ENCODE measurements at places on chromosomes 3 and 15.

DNA sequence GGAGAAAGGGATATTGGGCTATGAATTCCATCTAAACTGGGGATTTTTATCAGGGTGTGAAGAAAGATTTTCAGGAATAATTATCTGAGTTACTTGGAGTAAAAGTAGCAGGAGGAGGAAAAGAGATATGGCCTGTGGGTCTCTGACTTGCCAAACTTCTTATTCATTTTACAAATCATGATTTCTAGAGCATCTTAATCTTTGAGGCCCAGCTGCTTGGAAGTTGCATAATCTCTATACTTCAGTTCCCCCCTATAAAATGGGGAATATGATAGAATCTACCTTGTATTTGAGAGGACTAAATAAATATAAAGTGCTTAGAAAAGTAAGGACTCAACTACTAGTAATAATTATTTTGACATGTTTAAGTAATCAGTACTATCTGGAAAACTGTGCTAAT lies 11.0 kb upstream of the GABPB1 start:
- no peak for DNase-seq

DNA sequence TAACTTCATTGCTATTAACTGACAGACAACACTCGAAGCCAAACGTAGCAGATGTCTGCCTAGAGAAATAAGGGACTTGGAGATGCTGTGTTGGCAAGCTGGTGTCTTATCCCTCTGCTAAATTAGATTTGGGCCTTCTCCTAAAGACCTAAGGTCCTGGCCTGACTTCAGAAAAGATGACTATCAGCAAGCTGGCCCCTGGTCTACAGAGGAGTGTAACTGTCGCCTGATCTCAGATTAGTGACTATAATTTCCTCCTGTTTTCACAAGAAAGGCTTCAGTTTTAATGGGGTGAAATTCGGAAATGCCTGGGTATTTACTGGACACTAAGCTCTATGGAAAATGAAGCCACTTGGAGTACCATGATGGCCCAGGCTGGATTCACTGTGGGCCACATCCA lies 53.1 kb upstream of the SLC7A14 start:
- DNase-seq: no peak

- no peak for DNase-seq
Measured at GRCh38 chr15:88301311-88301710, 44.8 kb upstream of the NTRK3 start.

DNA sequence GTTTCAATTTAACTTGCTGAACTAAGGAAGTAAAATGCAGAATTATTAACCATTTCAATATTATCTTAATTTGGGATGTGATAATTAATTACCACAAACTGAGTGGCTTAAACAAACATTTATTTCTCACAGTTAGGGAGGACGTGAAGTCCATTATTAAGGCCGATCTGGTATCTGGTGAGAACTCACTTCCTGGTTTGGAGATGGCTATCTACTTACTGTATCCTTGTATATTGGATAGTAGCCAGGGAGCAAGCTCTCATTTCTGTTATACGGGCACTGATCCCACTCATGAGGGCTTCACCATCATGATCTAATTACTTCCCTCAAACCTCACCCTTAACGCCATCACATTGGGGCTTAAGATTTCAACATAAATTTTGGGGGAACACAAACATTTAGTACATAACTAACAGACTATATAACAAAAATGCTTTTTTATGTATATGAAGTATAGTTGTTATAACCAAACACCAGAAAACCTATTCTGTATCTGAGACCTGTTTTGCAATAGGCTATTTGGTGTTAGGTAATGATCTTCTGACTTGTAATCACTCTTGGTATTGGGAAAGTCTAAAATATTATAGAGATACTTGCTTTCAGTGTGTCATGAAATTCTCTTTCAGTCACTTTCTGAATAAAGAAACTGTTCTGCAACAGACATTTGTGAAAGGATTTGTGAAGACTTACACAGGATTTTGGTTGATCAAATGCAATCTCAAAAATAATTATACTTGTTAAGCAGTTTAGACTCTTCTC lies 4.7 kb upstream of the KPNA4 start:
- no peak for DNase-seq

DNA sequence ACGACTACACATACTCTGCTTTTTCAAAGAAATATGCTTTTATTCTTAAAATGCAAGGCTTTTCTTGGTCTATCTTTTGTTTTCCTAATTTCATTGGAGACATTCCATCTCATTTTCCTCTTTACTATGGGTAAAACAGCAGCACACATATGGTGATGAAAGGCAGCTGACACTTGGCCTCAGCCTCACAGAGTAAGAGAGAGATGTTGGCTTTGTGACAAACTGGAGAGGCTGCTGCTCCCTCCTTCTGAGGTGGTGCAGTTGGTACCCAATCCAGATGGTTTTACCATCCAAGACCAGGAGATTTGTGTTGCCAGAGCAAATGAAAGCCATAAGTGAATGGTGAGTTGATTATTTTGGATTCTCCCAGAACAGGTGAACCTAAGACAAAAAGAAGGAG lies 13.2 kb upstream of the SLC2A2 start:
- DNase-seq: no peak

DNA sequence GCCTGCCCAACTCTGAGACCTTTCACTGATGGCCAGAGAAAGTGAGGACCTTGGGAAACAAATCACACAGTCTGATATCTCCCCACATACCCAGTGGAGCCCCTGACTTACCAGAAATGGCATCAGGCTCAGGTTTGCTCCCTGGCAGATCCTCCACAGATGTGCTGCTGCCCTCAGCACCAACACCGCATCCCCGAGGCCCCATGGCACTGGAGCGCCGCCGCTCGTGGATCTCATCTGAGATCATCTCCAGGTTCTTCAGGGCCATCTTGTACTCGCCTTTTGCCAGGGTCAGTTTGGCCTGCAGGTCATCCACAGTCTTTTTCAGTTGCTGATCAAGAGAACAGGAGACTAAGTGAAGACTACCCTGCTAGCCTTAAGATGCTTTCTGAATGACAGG lies 52.7 kb downstream of the CAPN7 start:
- no peak for DNase-seq

- no peak for DNase-seq
Measured at GRCh38 chr15:89119489-89120478, 31.5 kb downstream of the ABHD2 start.

- DNase-seq: no peak
Measured at GRCh38 chr3:57194641-57195040, 5.1 kb downstream of the HESX1 start.

DNA sequence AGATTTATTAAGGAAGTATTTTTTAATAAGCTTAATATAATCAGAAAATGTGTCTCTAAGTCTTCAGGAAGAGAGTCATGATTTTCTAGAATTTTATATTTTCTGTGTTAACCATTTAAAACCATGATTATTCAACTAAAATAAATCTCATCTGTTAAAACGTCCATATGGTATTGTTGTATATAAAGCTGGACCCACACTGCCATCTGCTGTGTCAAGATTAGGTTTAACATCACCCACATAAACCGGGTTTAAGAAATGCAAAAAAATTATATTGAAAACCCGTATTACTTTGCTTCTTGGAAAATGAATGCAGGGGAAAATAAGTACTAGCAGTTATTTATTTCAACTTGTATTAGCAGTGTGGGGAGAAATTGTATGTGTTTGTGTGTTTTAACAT lies 9.5 kb upstream of the CCDC66 start:
- DNase-seq: no peak

- no peak for DNase-seq
Measured at GRCh38 chr3:152539191-152539764, 270.5 kb downstream of the MBNL1 start.

DNA sequence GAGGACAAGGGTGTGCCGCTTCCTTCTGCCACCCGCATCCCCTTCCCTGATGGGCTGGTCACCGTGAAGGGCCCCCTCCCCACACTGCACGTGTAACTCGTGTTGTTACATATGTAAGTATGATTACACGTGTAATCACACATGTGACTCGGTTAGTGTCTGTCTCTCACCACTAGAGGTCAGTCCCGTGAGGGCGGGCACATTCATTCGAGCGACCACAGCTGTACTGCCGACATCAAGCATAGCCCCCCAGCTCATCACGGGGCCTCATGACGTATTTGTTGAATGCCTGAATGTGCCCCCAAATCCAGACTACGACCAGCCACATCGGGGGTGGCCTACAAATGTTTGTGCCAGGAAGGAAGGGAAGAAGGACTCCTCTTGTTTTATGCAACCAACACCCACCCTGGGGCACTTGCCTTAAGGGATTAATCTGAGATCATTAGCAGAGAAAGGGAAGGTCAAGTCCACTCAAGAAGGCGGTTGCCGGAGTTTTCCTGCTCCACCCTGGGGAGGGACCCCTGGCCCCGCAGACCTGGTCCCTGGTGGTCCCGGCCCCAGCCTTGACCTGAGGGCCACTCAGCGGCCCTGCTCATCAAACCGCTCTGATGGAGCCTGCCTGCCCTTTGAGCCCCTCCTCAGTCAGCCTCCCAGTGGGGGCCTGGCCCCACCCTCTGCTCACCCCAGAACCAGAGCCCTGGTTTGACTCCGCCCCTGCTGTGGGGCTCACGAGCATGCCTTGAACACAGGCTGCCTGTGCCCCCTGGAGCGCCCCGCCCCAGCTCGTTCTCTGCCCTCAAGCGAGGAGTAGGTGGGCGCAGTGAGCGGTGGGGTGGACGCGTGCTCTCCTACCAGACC lies 52.8 kb downstream of the RGMA start:
- no peak for DNase-seq

DNA sequence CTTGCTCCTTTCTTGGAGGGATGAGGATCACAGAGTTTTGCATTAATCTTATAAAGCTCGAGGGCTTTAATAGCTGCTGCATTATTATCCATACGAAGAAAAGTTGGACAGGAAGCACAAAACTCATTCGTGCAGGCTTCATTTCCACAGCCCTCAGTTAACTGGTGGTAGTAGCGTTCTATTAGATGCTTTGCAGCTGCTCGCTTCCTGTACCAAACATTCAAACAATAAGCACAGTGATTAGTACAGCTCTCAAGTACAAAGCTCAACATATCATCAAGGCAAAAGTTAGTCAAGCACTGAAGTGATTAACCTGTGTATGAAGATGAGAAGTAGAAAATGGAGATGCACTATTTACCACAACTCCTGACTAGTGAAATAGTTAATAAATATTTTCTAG lies 63.3 kb downstream of the UBE3A start:
- DNase-seq: no peak

- DNase-seq: no peak
Measured at GRCh38 chr15:29428925-29429573, 159.4 kb upstream of the NSMCE3 start.

- DNase-seq: no peak
Measured at GRCh38 chr3:130960139-130960795, 66.4 kb downstream of the ASTE1 start.

DNA sequence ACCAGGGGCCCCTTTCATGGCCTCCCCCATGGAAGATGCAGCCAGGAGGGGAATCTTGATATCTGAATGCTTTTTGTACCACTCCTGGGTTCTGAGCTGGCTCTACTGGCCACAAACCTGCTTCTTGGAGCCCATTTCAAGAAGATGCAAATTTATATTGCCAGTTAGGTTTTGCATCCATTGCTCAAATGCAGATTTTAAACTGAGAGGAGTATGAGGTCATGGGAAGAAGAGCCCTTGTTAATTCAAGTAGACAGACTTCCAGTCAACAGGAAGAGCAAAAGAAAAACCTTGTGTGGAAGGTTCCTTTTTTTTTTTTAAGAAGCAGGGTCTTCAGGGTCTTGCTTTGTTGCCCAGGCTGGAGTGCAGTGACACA lies 133.5 kb downstream of the PDZRN3 start:
- DNase-seq: no peak

- DNase-seq: no peak
Measured at GRCh38 chr15:96565266-96565665, 234.8 kb downstream of the NR2F2 start.

GRCh38 chr3:167184511-167184910 lies 195.6 kb downstream of the ZBBX start:
- DNase-seq: no peak

GRCh38 chr3:171811295-171811912 lies 1.1 kb upstream of the PLD1 start:
- DNase-seq: no peak

DNA sequence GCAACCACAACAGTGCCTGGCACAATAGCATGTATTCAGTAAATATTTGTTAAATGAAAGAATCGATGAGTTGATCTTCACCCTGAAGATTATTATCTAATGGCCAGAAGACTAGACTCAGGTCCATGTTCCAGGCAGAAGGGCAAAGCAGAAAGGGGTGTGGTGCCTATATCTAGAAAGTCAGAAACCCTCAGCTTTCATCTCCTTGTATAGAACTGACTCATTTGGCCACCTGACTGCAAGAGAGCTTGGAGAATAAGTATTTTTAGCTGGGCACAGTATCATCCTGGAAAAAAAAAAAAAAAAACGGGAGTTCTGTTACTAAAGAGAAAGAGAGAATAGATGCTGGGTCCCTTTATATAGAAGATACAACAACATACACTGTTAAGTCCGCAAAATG lies 69.7 kb upstream of the SPRED1 start:
- DNase-seq: no peak

GRCh38 chr3:183400352-183400751 lies 28.1 kb downstream of the MCF2L2 start:
- DNase-seq: no peak

DNA sequence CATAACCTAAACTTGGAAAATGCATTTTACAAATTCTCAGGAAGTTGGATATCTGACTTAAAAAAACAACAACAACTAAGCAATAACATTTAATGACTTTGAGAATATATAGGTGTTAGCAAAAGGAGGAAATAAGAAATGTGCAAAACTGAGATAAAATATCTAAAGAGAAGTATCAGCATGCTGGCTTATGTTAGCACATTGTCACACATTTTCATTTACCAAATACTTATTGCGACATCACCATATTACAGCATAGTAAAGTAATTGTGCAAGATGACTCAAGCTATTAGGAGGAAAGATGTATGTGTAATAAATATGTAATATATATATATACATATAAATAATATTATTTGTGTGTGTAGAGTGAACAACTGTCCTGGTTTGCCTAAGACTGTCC lies 9.2 kb downstream of the PTX3 start:
- no peak for DNase-seq

DNA sequence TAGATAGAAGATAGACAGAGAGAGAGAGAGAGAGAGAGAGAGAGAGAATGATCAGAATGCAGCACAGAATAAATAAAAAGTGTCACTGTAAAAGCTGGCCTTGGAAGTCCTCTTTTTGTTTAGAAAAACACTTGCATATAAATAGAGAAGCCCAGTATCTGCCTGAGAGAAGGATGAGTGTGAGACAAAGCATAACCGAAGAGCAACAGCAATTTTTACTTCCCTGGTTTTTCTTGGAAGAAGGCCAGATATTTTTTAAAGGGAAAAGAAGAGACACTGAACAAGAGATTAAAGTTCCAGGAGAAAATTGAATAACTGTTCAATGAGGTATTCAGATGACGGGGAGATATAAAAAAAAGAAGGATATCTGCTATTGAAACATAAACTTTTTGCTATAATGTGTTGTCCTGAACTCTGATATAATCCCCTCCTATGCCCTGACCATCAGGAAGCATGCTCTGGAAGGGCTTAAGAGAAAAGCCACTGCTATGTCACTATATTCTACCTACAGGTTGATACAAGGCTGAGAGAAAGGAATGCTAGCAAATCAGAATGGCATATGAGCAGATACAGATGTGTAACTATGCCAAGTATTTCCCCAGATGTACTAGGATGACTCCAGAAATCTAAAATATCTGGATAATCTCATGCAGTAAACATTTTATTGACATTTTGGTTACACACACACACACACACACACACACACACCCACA lies 358.9 kb downstream of the RBMS3 start:
- no peak for DNase-seq

All from activated T-helper 1 cell treated with anti-CD3 and anti-CD28 coated beads, Interleukin-2, amount 50 U/mL, for 16 hours (primary cell).